ENCODE measurements at places on chromosomes 6 and 20.

- no peak for DNase-seq
Observed at GRCh38 chr6:12955956-12956355, 239.4 kb downstream of the PHACTR1 start.

DNA sequence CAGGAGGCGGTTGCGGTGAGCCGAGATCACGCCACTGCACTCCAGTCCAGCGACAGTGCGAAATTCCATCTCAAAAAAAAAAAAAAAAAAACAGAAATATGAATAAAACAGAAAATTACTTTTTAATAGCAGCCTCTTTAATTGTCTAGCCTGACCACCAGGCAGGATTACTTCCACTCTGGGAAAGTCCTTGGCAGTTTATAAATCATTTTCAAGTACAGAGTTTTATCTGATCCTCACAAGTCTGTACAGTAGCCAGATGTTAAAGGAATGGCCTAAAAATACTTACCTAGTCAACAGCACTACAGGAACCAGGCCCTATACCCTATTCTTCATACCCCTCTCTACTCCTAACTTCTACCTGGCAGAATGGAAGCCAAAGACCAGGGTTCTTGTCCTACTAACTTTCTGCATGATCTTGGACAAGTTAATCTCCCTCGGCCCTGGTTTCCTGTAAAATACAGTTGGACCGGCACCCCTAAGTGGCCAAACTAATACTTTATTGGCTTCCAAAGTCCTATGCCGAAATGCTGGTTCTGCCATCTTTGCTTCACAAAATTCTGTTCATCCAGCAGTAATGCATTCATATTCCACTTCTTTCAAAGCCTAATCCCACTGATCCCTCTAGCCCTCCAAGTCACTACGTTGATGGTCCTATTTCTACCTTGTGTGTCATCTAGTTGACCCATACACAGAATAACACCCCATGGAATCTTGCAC lies 1.9 kb downstream of the EIF2S2 start:
- no peak for DNase-seq

GRCh38 chr6:44010411-44011349 lies 116.6 kb downstream of the MRPL14 start:
- DNase-seq: no peak

DNA sequence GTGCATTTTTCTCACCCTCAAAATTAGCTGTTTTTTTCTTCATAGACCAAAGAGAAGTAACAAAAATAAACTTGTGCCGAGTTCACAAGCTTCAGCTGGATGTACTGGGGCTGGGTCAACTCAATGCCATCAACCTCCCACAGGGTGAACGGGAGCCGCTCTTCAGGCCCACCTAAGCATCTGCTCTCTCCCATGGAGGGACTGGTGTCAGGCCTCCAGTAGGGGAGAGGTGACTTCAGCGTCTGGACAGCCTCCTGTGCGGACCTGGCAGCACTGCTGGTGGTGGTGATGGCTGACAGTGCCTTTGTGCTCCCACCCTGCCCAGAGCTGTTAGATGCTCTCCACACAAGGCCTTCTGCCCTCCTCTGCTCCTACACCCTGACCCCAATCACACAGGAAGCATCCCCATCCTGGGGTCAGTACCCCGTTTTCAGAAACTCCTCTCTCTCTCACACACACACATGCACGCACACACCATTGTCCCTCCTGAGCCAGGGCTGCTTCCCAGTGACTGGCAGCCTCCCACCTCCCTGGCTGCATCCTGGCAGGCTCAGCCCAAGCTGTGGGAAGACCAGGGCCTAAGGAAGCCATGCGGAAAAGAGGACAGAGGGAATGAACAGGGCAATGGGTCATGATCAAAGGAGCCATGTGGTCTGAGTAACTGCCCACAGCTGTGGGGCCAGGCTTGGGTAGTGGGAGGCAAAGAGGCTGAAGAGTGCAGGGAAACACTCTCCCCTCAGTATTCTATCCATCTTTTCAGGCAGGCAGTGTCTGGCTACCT lies 17.7 kb downstream of the CST8 start:
- no peak for DNase-seq

DNA sequence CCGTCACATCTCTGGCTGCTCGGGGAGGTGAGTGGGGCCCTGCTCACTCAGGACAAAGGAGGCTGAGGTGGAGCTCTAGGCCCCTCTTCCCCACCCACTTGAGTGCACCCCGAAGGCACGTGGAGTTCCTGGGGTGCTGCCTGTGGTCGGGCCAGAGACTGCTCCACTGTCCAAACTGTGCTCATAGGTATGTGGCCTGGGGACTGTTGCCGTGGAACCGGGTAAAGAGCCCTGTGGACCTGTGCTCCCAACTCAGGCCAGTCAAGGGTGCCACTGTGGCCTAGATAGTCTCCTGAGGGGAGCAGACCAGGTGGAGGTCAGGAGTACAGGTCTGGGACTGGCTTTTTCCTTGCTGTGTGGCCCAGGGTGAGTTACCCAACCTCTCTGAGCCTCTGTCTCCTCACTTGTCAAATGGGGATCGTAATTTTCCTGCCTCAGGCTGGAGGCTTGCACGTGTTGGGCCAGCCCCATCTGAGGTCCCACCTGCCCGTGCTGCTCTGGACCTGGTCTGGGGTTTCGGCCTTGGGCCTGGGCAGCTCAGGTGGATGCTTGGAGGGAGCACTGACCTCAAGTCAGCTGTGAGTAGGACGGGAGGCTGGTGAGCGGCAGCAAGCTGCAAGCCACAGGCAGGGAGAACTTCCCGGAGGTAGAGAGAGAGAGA lies 12.4 kb upstream of the NPBWR2 start:
- DNase-seq: no peak

- no peak for DNase-seq
Observed at GRCh38 chr6:136784910-136785746, 7.1 kb downstream of the MAP3K5 start.

DNA sequence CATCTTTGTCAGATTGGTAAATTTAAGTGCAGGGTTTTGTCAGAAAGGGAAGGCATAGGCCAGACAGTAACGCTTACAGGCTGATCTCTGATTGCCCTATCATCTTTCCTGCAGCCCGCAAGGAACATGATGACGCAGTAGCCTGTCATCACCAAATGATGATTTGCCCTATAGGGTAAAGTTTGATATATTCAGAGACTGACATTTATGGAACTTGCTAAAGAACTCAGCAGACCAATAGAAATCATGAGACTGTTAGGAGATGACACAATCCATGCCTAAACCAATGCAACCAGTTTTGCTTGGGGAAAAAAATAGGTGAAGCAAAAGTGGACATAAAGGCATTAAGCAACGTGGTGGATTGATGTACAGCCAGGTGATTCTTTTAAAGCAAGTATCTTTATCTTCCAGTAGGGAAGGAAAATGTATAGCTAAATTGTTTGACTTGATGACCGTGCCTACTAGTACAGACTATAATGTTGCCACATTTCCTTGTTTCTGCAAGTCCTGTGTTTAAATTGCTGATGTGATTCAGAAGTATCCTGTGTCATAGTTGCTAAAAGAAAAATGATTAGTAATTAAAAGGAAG lies 2.4 kb downstream of the NUS1 start:
- DNase-seq: no peak

DNA sequence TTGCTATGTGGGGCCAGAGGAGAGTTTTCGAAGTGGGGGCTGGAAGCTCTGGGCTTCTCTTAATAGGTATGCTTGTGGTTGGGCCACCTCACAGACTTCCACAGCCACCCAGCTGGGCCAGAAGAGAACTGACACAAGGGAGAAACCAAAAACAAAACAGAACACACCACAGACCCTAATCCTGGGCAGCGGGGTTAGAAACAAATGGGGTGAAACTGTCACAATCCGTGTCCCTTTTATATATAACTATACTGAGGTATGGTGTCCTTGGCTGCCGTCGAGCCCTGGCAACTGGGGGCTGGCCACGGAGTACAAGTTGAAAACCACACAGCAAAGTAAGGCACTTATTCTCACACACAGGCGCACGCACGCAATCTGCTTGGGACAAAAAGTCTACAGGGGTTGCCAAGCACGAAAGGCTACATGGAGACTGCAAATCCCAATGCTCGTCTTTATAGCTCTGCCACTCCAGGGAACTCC lies 78.3 kb downstream of the TRAM2 start:
- DNase-seq: no peak

DNA sequence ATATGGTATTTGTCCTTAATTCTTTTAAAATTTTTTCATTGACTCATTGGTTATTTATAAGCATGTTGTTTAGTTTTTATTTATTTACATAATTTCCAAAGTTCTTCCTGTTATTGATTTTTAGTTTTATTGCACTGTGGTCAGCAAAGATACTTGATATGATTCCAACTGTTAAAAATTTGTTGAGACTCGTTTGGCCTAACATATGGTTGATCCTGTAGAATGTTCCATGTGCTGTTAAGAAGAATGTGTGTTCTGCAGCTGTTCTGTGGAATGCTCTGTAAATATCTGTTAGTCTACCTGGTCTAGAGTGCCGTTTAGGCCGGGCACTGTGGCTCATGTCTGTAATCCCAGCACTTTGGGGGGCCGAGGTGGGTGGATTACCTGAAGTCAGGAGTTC lies 197.7 kb downstream of the CD109 start:
- no peak for DNase-seq

GRCh38 chr20:58228484-58229197 lies at the start of gene ANKRD60:
ANKRD60 (minus strand) TSS chr20:58228653; CDS start chr20:58228653, 0 bp downstream.
- DNase-seq: peak; percentile 77

DNA sequence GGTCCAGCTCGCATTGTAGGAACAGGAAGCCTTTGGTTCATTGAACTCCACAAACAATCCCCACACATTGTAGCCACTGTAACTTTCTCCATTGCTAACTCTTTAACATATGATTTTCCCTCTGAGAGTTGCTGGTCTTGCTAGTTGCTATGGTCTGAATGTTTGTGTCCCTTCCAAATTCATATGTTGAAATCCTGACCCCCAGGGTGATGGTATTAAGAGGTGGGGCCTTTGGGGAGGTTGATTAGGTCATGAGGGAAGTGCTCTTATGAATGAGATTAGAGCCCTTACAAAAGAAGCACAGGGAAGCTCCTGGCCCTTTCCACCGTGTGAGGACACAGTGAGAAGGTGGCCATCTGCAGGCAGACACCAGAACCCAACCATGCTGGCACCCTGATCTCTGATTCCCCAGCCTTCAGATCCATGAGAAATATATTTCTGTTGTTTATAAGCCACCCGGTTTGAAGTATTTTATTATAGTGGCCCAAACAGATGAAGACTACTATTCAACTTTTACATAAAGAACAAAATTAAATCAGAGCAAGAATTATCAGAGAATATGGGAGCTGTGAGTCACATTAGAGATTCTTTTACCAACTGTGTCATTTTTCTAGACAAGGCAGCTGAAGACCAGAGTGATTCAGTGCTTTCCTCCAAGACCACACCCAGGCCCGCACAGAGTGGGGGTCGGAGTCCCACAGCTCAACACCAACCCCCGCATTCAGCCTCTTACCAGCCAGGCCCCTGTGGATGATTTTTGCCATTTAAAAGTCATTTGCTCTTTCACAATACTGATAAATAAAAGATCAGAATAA lies 143.0 kb downstream of the SAMD5 start:
- DNase-seq: no peak

GRCh38 chr6:73675466-73676098 lies 20.4 kb upstream of the CD109 start:
- DNase-seq: peak; percentile 62

DNA sequence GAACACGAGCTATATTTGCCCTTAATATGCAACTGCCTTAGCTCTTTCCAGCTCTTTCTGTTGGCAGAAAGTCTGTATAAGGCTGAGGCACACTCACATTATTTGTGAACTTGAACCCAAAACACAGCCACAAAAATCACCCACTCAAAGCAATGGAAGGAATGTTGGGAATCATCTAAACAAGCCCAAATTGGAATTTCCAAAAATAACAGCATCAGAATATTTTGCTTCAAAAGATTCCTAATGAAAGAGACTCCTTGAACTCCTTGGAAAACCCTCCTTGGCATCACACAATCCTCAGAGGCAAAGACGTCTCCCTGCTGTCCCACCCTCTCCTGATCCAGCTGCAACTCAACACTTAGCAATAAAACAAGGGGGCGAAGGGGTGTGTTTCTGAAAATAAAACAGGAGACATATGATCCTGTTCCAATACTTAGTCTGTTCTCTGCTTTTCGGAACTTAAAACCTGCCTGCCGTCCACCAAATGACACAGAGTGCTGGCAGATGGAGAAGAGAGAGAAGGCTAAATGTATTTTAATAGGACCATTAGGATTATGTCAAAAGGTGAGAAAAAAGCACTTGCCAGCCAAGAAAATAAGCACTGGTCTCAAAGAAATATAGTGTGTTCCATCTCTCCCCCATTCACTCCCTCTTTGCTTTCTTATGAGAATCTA lies 320.7 kb upstream of the JARID2 start:
- DNase-seq: no peak

DNA sequence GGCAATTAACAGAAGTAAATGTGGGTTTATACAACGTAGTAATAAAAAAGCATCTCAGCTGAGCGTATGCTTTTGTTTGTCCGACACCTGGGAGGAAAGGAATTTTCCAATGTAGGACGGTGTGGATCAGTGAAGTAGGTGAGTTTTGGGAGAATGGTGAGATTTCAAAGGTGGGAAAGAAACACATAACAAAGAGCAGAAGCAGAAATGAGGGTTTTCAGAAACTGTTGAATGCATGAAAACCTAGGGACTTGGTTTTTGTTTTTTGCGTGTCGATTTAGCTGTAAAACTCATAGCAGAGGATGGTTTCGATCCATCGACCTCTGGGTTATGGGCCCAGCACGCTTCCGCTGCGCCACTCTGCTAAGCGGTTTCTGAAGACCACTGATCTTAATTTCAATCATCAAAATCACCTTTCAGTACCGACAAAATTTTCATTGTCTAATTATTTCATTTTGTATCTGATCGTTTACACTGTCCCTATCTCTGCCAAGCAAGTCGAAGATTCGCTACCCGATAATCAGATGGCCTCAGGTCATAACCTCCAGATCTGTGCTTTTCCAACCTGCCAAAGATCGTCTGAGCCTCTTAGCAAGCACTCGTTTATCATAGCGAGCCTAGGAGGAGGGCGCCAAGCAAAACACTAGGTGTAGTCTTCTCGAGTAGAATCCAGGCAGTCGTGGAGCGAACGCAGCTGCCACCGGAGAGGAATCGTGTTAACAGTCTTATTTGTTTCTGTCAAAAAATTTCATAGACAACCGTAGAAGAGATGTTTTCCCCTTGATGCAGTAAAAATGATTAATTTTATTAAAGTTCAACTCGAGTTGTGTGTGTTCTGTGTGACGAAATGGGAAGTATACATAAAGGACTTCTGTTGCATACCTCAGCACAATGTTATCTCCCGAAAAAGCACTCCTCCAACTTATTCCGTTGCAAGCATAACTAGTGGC lies 20.9 kb upstream of the POM121L2 start:
- DNase-seq: peak; percentile 81

DNA sequence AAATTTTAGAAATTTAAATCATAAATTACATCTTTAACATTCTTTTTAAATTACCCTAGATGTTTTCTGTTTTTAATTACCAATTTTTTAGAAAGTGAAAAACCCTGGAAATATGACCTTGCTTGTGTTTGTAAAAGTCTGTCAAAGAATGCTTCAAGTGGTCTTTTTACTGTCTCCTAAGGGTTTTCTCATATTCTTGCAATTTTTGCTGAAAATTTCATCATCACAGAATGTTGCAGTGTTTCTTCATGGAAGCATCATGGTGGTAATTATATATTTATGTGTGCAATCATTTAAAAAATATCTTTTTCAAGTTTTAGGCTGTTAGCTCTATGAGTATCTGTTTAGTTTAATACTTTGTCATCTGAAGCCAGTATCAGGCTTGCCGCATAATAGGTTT lies 178.2 kb downstream of the HDGFL1 start:
- no peak for DNase-seq

GRCh38 chr6:127576874-127577273 lies at the start of gene C6orf58:
C6orf58 (plus strand) TSS chr6:127577174; CDS start chr6:127577186, 12 bp downstream.
- no peak for DNase-seq
